ENCODE measurements at places on chromosomes 3 and 15. TPM values are rescaled to one million over a fixed set of nuclear protein-coding genes. Genes with fewer than 3 reads are reported as not detected.

The CSPG4 gene
- 23.5 TPM for polyA plus RNA-seq

- no peak for DNase-seq
- no peaks in the 10 kb centered on the region for H3K36me3 ChIP-seq
- no peaks in the 10 kb centered on the region for H3K27me3 ChIP-seq
- no peak overlapping the region for H3K4me3 ChIP-seq
These were observed 83.3 kb downstream of the TMEM108 start for GRCh38 chr3:133121450-133121849.

DNA sequence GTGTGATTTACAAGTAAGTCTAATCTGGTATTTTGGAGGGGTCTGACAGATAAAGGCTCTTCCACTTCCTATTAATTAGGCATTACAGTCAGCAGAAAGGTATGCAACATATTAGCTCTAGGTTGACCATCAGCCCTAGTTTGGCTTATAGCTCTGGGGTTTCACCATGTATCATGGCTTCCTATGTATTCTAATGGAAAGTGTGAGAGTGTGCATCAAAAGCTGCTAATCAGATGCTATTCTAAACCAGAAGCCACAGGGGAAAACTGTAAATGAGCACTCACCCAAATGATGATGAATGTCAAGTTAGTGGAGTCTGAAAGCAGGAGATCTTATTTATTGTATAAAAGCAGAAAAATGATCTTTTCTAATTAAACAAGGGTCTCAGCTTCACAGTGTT, 149.2 kb upstream of the MITF start:
- no peak for DNase-seq
- no peak overlapping the region for H3K27ac ChIP-seq
- H3K27me3 ChIP-seq: no peaks in the 10 kb centered on the region
- H3K4me1 ChIP-seq: no peaks in the 10 kb centered on the region
- H3K4me3 ChIP-seq: no peak overlapping the region

GRCh38 chr3:122260206-122260605, 64.8 kb upstream of the CSTA start:
- DNase-seq: no peak
- no peak overlapping the region for H3K4me3 ChIP-seq
- H3K27me3 ChIP-seq: no peaks in the 10 kb centered on the region
- H3K27ac ChIP-seq: no peak overlapping the region
- H3K36me3 ChIP-seq: no peaks in the 10 kb centered on the region
- H3K4me1 ChIP-seq: no peaks in the 10 kb centered on the region

DNA sequence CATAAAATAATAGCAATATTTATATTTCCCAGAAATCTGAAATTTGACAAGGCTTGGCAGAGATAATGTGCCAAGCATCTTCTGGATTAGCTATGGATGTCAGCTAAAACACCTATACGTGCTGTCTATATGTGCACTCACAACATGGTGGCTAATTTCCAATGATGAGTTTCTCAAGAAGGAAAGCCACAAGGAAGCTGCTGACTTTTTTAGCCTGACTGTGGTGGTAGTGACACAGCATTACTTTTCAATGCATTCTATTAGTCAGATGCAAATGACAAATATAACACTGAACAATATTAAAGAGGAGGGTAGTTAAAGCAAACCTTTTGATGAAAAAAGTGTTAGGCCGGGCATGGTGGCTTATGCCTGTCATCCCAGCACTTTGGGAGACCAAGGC, 101.7 kb upstream of the CCDC54 start:
- DNase-seq: no peak
- H3K27me3 ChIP-seq: no peaks in the 10 kb centered on the region
- no peak overlapping the region for H3K4me3 ChIP-seq
- no peaks in the 10 kb centered on the region for H3K36me3 ChIP-seq
- no peak overlapping the region for H3K27ac ChIP-seq

GRCh38 chr15:59644756-59645155, 12.6 kb downstream of the GTF2A2 start:
- H3K27me3 ChIP-seq: no peaks in the 10 kb centered on the region
- no peaks in the 10 kb centered on the region for H3K4me1 ChIP-seq
- peaks cover 10% of the 10 kb centered on the region for H3K36me3 ChIP-seq
- no peak overlapping the region for H3K27ac ChIP-seq
- no peak for DNase-seq
